ENCODE measurements at places on chromosomes 11 and 22. TPM values are rescaled to one million over a fixed set of nuclear protein-coding genes. Genes with fewer than 3 reads are reported as not detected.

GRCh38 chr11:92915551-92915950, 53.9 kb upstream of the MTNR1B start:
- no peak for DNase-seq

NXPE2 gene
- total RNA-seq, result 0.22 TPM

DNA sequence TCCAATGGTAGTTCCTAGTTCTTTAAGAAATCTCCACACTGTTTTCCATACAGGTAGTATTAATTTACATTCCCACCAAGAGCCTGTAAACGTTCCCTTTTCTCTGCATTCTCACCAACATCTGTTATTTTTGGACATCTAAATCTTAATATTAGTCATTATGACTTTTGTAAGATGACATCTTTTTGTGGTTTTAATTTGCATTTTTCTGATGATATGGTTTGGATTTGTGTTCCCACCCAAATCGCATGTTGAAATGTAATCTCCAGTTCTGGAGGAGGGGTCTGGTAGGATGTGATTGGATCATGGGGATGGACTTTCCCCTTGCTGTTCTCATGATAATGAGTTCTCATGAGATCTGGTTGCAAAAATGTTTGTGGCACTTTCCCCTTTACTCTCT, 89.0 kb downstream of the MUC15 start:
- DNase-seq, result no peak

GRCh38 chr11:106031202-106031810, 9.3 kb upstream of the MSANTD4 start:
- DNase-seq, result no peak

- no peak for DNase-seq
Measured at GRCh38 chr11:105108247-105108646, 31.3 kb downstream of the CARD18 start.

DNA sequence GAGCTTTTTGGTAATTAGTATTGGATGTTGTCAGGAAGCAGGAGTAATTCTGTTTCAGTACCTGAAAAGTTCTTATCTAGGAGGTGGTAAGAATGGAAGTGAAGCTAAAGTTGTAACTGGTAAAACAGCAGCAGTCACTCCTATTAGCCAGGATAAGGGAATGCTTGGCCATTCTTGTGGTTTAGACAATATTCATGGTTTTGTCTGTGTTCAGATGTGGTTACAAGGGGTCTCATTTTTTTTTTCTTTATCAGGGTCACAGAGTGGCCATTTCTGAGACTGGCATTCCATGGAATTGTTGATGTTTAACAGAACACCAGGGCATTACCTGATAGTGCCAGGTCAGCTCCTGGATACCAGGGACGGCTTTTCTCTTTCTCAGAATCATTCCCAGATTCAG, 23.8 kb downstream of the TAF1D start:
- no peak for DNase-seq

DEAF1 gene
- total RNA-seq, result 18.1 TPM

- no peak for DNase-seq
Measured at GRCh38 chr11:118996926-118997626, 862 bp upstream of the CENATAC start.

GRCh38 chr22:43945632-43946383, 9.4 kb upstream of the SAMM50 start:
- peak; percentile 30 for DNase-seq
